ENCODE measurements at places on chromosomes 7 and 10.

DNA sequence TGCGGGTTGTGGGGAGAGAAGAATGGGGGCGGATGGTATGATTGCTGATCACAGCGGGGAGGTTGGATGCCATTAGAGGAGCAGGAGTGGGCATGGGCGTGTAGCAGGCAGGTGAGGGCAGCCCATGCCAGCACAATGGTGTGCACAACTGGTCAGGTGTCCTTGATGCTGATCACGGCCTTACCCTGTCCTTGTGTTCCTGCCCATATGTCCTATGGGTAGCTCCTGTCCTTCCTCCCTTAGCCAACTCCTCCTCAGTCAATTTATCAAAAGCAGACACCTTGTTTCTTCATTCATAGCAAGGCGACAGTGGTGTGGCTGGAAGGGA, 30.7 kb downstream of the WDR86 start:
- DNase-seq = no peak

DNA sequence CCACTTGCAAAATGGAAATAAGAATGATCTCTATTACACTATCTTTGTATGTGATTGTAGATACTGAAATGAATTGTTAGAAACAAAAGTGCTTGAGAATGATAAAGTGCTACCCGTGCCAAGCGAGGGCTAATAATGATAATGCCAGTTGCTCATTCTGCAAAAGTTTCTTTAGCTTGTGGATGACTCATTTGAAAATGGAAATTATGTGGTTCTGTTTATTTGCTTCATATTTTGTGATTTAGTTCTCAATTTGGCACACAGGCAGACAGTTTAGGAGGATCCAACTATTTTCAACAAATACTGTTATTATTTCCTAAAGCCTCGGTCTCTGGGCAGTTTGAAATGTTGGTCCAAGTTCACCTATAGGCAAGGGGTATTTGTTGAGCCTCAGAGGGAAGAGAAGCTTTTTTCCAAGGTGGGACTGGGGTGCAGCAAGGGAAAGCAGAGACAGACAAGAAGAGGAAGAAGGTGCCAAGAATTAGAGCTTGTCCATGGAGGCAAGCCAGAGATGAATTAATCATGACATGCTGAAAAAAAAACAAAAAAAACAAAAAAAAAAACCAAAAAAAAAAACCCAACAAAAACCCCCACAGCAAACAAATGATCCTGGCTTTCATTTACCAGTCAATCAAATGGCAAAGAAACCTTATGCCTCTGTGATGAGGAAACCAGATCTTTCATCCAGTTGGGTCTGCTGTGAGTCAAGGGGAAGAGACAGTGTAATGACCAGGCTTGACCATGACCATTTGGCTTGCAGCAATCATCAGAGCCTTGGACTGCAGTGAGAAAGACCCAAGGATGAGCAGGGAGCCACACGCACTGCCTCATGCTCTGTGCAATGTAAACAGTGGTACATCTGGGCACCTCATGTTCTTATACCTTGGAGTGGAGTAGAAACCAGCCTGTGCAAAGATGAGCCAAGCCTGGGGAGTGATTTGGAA, 285.0 kb upstream of the HABP2 start:
- no peak for DNase-seq

DNA sequence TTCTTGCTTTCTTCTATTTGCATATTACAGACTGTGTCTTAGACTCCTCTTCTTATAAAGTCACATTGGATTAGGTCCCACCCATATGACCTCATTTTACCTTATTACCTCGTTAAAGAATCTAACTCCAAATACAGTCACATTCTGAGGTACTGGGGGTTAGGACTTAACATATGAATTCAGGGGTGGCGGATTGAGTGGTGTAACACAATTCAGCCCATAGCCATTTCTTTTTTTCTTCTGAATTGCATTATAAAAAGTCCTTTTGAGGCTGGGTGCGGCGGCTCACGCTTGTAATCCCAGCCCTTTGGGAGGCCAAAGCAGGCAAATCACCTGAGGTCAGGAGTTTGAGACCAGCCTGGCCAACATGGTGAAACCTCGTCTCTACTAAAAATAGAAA, 6.8 kb upstream of the HERC4 start:
- no peak for DNase-seq

DNA sequence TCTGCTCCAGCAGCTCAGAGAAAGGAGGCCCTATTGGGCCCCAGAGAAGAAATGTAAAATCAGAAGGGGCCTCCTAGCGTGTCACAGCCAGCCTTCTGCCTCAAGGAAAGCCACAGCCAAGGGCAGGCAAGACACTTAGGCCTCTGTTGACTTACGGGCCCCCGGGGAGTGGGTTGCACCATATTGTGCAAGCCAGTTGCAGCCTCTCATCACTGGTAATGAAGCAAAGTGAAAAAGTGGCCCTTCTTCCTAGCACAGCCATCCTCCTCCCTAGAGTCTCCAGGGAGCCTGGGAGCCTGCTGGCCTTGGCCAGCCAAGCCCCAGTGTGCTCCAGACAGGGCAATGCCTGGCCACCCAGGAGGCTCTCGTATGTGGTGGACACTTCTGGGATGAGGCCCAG, 56.2 kb upstream of the GDF10 start:
- peak; percentile 64 for DNase-seq

GRCh38 chr7:98286701-98287485, 5.4 kb downstream of the BRI3 start:
- DNase-seq = no peak

DNA sequence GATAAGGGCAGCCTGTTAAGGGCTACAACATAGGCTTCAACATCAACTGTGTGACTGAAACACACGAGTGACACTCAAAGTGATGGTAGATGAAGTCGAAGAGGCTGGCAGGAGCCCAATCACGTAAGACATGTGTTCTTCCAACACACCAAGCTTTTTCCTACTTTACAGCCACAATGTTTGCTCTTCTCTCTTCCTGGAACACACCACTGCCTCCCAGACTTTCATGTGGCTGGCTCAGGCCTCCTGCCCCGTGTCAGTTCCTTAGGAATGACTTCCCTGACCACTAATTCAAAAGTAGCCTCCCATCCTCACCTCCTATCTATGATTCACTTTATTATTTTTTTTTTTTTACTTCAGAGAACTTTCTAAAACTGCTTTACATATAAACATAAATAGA, 209.2 kb downstream of the GPAM start:
- no peak for DNase-seq

Data from MV-4-11 (cell line).